ENCODE measurements at places on chromosomes 16 and 17.
A peak's percentile ranks its signal among the peaks of the same experiment; 100 is the strongest.

DNA sequence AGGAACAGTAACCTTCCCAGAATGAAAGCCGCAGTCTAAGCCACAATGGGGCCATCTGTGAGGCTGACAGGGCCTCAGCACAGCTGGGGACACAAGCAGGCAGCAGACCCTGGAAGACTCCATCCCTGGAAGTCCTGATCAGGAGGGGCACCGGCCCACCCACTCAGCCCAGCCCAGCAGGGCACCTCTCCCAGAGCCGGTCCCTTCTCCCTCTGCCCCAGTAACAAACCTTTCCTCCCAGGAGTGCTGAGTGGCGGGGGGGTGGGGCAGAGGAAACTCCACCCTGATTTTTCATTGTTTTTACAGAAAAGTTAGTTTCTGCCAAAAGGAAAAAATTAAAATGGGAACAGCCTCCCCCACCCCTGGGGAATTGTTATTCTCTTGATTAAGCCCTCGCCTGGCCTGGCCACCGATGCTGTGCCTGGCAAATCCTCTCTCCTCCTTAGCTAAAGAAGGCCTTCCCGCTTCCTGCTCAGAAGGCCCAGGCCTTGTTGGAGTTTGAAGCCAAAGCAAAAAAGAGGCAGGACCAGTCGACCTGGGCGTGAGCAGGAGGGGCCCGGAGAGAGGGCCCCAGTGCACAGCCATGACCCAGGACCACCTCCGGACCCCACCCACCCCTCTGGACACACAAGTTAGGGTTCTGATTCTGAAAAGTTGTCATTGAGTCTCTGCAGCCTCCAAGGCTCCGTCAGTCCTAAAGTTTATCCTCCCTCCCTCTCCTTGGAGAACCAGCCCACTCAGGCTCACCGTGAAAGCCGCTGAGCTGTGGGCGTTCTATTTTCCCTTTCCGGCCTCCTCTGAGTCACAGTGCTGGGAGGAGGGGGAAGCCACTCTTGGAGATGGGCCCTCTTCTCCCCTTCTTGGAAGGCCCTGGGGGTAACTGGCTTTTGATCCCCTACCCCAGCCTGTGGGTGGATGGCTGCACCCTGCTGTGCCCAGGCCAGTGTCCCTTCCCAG, 128.4 kb upstream of the TNRC6C start:
- DNase-seq, result peak; percentile 20

GRCh38 chr16:15575293-15576049, 67.5 kb downstream of the MARF1 start:
- DNase-seq, result no peak

DNA sequence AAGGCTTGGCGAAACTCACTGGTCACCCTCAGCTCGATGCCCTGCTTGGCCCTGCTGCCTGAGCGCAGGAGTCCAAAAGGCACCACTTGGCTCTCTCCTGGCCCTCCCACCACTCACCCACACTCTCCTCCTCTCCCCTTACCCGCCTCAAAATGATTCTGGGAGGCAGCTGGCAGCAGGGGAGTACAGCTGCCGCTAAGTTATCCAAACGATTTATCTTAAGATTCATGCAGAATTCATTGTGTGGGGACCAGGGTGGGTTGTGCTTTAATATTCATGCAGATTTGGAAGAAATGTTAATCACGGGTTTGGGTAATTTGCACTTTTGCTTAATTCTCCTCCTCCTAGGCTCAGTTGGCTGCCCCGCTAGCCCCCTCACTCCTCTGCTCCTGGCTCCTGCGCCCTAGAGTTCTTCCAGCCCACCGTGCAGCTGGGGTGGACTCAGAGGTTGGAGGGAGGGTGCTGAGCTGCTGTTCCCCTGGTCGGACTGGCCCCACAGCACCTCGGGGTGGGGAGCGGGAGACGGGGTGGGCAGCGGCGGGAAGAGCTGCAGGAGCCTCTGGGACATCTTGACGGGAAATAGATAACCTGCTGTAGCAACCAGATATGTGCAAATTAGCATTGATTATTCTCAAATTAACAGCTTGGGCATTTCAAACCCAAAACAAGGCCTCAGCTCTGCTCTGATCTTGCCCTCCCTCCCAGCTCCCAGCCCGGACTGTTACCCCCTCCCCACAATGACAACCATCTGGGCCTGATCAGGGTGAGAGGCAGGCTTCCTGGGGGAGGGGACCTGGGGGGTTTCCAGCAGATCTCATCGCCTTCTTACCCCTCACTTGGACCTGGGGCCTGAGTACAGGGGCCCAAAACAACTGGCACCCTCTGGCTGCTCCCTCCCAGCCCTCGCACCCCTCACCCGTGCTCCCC, 122.6 kb upstream of the RPL38 start:
- no peak for DNase-seq

DNA sequence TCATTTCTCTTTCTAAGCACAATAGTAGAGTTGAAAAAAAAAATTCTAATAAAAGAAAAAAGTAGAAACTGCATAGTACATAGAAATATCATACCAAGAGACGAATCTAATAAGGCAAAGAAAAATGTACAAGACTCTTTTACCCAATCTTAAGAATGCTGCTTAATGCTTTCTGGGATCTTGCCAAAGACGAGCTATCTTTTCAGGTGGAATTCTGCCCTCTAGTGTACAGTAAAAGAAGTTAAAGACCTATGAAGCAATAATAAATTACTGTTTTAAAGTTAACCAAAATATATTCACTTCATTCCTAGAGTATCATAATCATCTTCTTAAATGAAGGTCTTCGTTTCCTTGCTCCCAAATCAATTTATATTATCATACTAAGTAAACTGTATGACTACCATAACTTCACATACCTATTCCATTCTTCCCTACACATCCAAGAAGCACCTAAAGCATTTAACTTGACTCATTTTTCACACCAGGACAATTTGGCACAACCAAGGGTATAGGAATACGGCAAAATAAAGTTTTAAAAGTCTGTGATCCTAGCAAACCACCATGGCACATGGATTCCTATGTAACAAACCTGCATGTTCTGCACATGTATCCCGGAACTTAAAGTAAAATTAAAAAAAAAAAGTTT, 47.7 kb downstream of the CFDP1 start:
- DNase-seq, result peak; percentile 48

- DNase-seq, result no peak
Measured at GRCh38 chr16:57809276-57810196, 7.2 kb upstream of the KIFC3 start.

DNA sequence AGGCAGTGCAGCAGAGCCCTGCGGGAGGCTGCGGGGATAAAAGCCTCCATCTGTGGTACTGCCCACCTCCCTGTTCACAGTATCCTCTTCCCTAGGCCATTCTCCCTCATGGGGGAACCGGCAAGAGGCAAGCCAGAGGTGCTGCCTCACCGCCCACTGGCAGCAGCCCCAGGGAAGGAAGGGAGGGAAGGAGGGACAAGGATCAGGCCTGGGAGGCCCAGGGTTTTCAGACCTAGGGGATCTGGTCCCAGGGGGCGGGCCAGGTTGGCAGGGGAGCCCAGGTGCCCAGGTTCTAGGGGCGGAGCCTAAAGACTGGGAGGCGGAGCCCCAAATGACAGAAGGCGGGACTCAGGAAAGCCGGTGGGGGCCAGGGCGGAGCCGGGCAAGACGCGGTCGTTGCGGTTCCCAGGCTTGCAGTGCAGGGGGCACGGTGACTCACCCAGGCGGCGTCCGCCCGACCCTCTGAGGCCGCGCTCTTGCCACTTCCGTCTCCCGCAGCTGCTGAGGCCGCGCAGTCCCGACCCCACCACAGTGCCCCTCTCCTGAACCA, 3.0 kb upstream of the MTMR4 start:
- no peak for DNase-seq

GRCh38 chr16:88994695-88995094, 17.7 kb upstream of the CBFA2T3 start:
- DNase-seq, result no peak

- DNase-seq, result no peak
Measured at GRCh38 chr17:7720125-7720524, 2.6 kb downstream of the DNAH2 start.

GRCh38 chr16:6846452-6846851, 486.2 kb upstream of the RBFOX1 start:
- DNase-seq, result no peak

DNA sequence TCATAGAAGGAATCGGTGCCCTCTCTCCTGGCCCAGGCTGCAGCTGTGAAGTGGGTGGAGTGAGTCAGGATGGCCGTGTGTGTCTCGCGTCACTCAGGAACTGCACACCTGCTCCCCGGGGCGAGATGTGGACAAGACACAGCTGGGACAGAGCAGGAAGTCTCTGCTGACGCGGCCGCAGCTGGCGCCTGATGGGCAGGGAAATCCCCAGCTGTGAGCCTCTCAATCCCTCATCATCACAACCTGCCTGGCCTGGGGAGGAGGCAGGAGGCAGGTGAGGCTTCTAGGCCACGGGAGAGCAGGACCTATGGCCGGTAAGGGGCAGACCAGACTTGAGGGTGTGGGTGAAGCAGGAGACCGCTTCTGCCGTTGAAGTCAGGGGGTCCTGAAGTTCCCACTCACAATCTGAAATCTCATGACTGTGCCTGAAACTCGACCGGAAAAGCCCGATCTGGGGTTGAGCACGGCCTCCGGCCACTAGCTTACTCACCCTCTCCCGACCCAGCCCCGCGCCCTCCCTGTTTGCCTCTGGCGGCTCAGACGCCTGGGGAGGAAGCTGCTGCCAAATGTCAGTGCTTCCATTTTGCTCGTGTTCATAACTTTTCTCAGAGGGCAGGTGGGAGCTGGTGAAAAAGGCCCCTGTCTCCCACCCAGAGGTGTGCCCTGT, 1.1 kb upstream of the TRPV3 start:
- DNase-seq, result no peak

- DNase-seq, result no peak
Measured at GRCh38 chr17:13055131-13055530, 37.3 kb upstream of the ELAC2 start.

- DNase-seq, result no peak
Measured at GRCh38 chr16:53111078-53111791, 56.4 kb downstream of the CHD9 start.

- no peak for DNase-seq
Measured at GRCh38 chr17:28816540-28816939, 26.1 kb downstream of the FAM222B start.

GRCh38 chr16:28878083-28878926, at the start of gene ATP2A1:
TSS of gene ATP2A1 (plus strand) at chr16:28878488. CDS start at chr16:28878672, 184 bp downstream.
- DNase-seq, result no peak

- DNase-seq, result peak; percentile 42
Measured at GRCh38 chr17:17493249-17493985, 2.8 kb downstream of the RASD1 start.

- no peak for DNase-seq
Measured at GRCh38 chr17:26782153-26782552, 511.8 kb upstream of the WSB1 start.

DNA sequence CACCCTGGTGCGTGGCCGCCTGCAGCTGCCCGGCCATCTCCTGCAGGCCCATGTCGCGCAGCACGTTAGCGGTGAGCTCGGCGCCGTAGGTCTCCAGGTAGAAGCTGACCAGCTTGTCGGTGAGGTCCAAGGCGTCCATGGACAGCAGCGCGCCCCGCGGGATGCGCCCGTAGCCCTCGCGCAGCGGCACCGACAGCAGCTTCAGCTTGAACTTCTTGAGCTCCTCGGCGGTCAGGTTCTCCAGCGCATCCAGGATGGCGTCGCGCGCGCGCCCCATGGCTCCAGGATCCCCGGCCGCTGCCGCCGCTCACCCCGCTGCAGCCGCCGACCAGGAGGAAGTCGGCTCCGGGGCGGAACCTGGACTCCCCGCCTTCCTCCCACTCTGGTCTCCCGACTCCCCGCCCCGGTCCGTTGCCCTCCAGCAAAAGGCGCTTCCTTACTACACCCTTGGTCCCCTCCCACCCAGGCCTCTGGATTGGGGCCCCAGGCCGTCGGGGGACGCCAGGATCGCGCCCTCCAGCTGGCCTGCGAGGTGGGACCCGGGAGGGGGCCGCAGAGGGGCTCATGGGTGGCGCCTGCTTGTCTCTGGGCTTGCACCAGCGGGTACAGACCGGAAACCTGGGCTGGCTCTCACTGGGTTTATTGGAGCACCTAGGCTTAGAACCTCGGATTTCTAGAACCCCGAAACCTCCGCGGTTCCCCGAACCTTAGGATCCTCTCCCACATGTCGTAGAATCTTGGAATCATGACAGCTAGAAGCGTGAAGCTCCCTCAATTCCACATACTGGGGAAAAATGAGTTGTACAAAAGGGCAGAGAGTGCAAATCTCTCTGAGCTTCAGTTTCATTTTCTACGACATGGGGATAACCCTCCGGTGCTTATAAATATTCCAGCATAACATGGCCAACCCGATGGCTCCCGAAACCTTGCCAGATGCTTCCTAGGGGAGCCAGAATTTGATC, at the start of gene PYCARD:
TSS of gene PYCARD (minus strand) at position 347 of the 962 bp plus-strand sequence. CDS start at position 277, 70 bp downstream.
- DNase-seq, result peak; percentile 75

GRCh38 chr17:41810659-41811548, 845 bp downstream of the P3H4 start:
- no peak for DNase-seq

Data from KBM-7 (cell line).